ENCODE measurements at places on chromosomes 7 and 10. TPM values are rescaled to one million over a fixed set of nuclear protein-coding genes. Genes with fewer than 3 reads are reported as not detected.

Gene FBXL13
- 2.5 TPM for total RNA-seq

Gene UCN3
- total RNA-seq = not detected

- no peaks in the 10 kb centered on the region for H3K27me3 ChIP-seq
- H3K4me1 ChIP-seq = no peaks in the 10 kb centered on the region
- H3K4me3 ChIP-seq = no peak overlapping the region
- no peak for DNase-seq
These were observed 230.9 kb downstream of the TCERG1L start for GRCh38 chr10:131080571-131080970.

GRCh38 chr10:59674215-59674836, 35.3 kb downstream of the SLC16A9 start:
- no peak overlapping the region for H3K4me3 ChIP-seq
- H3K4me1 ChIP-seq = peaks cover 11% of the 10 kb centered on the region

Measured in thoracic aorta (tissue), 2 donors.